ENCODE measurements at places on chromosomes 12 and 14. TPM values are rescaled to one million over a fixed set of nuclear protein-coding genes. Genes with fewer than 3 reads are reported as not detected.

The COCH gene
- 20.4 TPM for total RNA-seq

The CTSG gene
- not detected for total RNA-seq

The AKAP5 gene
- 0.25 TPM for total RNA-seq

The PLA2G1B gene
- total RNA-seq, result not detected

The KLHDC1 gene
- total RNA-seq, result 0.50 TPM

The PRPF40B gene
- total RNA-seq, result 8.7 TPM

The PHC1 gene
- total RNA-seq, result 8.9 TPM

The TTC7B gene
- 23.4 TPM for total RNA-seq

The TMBIM6 gene
- total RNA-seq, result 477 TPM

The LRP1 gene
- total RNA-seq, result 20.2 TPM

The SLC7A8 gene
- total RNA-seq, result 0.24 TPM

The PTPRO gene
- not detected for total RNA-seq

The CFAP54 gene
- total RNA-seq, result 1.6 TPM

The ART4 gene
- not detected for total RNA-seq

The MYF6 gene
- not detected for total RNA-seq

The SLC17A8 gene
- not detected for total RNA-seq

Measured in A549 treated with CpdA at 1 μM for 4 hours (cell line).